Activated effector memory CD4-positive, alpha-beta T cell treated with Interleukin-2 at 50 U/mL for 16 hours (primary cell): ENCODE measurements at places on chromosomes 12 and 14.

- DNase-seq: no peak
Measured at GRCh38 chr12:20210621-20211215, 157.6 kb upstream of the PDE3A start.

- DNase-seq: no peak
Measured at GRCh38 chr14:59698793-59699192, 122.2 kb upstream of the CCDC175 start.

GRCh38 chr12:101806265-101806664 is 24.5 kb downstream of the GNPTAB start:
- no peak for DNase-seq

DNA sequence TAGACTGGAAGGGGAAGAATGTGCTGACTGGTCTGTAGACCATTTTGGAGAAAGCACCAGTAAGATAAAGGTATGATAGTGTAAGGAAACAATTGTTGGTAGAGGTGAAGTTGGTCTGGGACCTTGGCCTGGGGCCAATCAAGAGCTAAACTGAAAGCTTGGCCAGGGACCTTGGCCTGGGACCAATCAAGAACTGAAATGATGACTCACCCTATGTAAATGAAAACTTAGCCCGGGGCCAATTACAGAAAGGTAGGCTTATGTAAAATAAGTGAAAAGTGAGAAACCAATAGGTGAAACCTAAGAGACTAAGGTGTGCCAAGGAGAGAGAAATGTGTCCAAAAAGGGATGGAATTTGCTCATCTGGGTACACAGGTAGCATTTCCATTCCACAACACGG is 776.0 kb downstream of the C12orf50 start:
- no peak for DNase-seq

GRCh38 chr12:32178341-32179010 is 71.8 kb downstream of the BICD1 start:
- no peak for DNase-seq

DNA sequence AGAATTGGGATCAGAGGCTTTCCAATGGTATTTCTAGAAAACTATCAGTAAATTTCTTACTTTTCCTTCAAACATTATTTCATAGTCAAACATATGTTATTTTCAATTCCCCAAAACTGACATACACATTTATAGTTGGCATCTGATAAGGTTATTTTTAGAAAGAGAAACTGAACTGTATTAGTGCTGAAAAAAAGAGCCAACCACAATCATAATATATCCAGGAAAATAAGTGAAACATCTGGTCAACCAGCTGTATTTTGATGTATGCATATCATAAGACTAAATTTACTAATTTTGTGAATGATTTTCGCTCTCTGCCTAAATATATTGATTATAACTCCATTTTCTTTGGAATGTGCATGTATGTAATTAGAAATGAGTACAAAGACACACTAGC is 554.2 kb downstream of the FLRT2 start:
- DNase-seq: no peak

DNA sequence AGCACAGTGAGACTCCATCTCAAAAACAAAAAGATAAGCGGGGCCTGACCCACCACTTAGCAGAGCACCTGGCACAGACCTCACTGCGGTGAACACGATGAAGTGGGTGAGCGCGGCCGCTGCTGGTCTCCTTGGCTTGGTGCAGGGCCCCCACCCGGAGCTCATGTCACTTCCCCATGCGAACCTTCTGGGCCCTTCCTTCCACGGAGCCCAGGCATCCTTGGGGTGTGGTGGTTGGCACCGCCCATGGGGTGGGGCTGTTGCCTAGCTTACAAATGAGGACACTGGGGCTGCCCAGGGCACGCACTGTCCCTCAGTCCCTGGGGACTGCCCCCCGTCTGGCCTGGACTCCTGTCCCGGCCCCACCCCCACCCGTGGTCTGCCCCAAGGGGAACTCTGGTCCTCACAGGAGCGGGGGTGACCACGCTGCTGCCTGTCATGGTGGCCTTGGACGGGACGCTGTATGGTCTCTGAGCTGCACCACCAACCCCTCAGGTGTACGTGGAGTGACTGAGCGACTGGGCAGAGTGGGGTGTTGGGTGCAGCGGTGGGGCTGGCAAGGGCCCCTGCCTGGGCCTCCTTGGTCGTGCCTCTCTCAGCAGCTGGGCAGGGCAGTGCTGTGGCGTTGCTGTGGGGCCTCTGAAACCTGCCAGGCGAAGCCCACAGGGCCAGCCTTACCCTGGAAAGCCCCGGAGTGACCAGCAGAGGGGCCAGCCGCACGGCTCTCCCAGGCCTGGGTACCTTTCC is 15.3 kb downstream of the FBRSL1 start:
- DNase-seq: no peak

GRCh38 chr14:69151458-69152180 is 1.3 kb downstream of the DCAF5 start:
- DNase-seq: peak; percentile 67

DNA sequence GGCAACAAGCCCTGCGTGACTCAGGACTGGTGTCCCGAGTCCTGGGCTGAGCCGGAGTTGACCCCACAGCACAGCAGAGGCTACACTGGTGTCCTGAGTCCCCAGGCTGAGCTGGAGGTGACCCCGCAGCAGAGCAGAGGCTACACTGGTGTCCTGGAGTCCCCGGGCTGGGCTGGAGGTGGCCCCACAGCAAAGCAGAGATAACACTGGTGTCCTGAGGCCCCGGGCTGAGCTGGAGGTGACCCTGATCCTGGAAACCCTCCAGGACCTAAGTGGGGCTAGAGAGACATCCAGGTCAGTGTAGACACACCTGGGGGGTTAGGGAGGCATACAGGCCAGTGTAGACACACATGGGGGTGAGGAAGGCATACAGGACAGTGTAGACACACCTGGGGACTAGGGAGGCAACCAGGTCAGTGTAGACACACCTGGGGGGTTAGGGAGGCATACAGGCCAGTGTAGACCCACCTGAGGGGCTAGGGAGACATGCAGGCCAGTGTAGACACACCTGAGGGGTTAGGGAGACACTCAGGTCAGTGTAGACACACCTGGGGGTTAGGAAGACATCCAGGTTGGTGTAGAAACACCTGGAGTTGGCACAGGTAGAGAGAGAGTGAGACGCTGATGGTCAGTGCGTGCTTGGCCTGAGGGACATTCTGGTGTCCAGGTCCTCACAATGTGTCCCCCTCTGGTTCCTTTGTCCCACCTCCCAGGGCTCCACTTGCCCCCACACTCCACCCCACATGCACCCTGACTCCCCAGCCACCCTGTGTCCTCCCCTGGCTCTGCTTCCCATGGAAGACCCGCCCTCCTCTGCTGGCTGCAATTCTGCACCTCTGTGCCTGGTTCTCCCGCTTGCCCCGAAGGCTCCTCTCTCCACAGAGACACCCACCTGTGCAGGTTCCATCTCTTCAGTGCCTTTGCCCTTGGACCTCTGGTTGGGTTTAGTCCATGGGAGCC is 321.6 kb upstream of the SFSWAP start:
- no peak for DNase-seq

- DNase-seq: no peak
Measured at GRCh38 chr14:103693515-103693914, 21.7 kb downstream of the XRCC3 start.

- no peak for DNase-seq
Measured at GRCh38 chr14:53915364-53916014, 41.1 kb downstream of the BMP4 start.

DNA sequence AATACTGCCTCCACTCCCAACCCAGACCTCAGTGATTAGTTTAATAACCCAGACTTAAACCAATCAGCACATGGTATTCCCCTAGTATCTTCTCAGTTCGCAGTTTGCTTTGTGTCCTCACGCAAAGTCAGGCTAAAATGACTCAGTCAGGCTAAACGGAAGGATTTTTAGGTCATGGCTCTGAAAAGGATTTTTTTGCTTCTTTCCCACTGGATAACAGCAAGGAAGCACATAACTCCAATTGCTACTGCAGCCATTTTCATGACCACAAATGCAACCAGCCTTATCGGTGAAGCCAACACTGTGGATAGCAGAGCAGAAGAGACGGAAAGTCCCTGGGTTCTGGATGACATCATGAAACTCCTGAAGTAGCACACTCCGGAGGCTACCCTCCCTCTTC is 67.7 kb downstream of the ZC3H14 start:
- DNase-seq: no peak

GRCh38 chr14:99138999-99139865 is 132.8 kb downstream of the BCL11B start:
- no peak for DNase-seq

DNA sequence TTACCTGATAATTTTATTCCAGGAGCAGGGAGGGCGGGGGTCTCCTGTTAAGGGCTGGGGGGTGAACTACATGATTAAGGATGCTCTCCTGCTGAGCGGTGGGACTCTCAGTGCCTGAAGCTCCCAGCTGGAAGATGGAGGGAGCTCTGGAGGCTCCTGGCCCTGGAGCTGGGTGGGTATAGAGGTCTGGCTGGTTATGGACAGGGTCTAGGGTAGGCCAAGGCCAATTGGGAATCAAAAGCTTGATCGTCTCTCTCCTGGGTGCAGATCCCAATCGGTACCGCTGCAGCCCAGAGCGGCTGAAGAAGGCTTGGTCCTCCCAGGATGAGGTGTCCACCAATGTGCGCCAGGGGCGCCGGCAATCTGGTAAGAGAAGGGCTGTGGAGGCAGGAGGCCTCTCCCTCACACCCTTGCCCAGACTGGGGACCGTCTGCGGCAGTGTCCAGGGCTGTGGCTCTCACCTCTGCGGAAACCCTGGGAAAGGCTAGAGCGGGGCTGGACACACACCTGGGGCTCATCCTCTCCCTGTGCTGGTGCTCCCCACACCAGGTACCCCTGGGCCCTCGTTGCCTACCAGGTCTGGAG is 28.4 kb downstream of the PLEKHG3 start:
- no peak for DNase-seq

- DNase-seq: no peak
Measured at GRCh38 chr12:53097207-53097563, 282 bp upstream of the IGFBP6 start.

DNA sequence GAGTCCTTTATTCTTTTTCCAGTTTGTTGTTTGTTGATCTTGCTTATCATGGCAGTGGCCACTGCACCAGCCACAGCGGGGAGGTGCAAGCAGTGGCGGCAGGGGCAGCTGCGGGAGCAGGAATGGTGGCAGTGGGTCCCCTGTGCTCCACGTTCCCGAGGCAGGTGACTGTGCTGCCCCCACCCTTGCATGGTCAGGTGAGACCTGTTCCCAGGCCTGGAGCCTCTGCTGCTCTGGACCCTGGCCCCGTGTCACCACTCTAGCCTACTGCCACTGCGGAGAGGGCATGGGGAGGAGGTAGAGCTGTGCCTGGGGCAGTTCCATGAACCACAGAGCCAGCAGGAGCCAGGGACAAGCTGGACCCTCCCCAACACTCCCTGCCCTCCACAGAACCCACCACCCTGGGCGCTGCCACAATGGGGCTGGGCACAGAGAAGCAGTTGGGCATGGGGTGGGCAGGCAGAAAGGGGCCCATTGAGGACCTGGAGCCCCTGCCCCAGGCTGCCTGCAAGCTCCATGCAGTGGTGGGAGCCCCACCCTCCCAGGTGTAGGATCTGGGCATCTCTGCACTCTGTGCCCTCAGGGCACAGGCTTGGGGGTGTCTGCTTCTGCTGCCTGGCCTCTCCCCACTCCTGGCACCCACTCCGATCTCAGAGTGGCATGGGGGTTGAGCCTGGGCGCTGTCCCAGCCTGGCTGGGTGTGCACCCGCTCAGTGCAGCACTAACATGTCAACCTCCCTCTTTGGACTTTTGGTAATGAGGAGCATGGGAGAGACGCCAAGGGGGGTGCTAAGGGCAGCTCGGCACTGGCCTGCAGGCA is 23.1 kb upstream of the WDR20 start:
- DNase-seq: no peak

- no peak for DNase-seq
Measured at GRCh38 chr12:62292761-62293344, 32.6 kb downstream of the USP15 start.

GRCh38 chr14:25044106-25044698 is 5.7 kb downstream of the STXBP6 start:
- no peak for DNase-seq

DNA sequence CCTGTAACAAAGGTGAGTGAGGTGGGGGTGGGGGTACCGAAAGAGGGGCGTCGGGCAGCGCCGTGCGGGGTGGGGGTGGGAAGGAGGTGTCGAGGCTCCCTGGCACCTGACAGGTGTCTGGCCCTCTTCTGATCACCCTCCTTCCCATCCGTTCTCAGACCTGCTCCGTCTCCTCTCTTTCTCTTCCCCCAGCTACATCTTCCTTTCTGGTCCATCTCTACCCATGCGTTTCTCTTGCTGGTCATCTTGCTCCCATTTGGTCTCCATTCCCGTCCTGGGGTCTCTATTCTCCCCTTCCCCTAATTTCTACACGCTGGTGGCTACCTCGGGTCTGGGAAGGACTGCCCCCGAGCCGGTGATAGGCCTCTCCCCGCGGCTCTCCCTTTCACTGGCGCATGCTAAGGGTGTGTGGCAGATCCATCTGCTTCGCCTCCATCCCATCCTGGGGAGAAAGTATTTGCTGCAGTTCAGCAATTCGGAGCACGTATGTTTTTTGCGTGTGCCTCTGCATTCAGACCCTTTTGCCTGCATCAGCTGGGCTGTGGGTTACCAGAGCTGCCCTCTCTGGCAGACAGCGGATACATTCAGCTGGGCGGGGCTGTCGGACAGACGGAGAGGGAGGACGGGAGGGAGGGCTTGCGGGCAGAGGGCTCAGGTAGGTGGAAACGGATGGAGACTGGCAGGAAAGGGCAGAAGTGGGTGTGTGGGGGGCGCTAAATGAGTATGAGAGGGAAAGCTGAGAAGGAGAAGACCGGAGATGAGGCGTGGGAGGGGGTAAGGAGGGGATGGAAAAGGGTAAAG is 730 bp downstream of the CLSTN3 start:
- peak; percentile 44 for DNase-seq

DNA sequence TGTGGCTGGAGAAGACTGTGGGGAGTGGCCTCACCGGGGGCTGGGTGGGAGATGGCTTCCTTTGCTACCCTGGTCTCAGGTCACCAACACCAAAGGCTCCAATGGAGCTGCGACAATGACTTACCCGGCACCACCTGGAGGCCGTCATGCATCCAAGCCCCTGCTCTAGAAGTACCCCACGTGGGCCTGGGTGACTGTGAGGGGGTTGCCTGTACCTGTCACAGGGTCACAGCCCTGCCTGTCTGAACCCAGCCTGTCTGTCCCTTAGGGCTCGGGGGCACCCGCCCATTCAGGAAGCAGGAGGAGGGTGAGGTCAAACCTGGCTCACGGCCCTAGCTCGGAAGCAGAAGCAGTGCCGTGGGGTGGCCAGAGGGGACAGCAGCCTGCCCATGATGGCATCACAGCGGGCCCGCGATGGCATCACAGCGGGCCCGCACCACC is 18.9 kb downstream of the ABCB9 start:
- no peak for DNase-seq

DNA sequence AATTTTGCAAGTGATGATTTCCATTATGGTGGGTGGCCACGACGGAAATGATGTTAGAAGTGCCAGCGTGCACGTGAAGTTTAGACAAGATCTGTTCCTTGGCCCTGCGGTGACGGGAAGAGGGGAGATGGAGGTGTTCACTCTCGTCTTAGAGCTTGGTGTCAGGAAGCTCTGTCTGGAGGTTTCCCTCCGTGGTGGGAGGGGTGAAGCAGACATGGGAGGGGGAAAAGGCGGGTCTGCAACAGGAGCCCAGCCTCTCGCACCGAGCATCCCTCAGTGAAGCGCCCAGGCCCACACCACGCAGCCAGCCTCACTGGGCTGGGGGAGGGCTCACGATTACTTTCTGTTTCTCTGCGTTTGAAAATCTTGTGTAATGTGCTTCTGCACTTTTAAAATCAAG is 26.3 kb downstream of the EML1 start:
- DNase-seq: no peak
